ENCODE measurements at places on chromosomes 16 and 17. TPM values are rescaled to one million over a fixed set of nuclear protein-coding genes. Genes with fewer than 3 reads are reported as not detected.

DNA sequence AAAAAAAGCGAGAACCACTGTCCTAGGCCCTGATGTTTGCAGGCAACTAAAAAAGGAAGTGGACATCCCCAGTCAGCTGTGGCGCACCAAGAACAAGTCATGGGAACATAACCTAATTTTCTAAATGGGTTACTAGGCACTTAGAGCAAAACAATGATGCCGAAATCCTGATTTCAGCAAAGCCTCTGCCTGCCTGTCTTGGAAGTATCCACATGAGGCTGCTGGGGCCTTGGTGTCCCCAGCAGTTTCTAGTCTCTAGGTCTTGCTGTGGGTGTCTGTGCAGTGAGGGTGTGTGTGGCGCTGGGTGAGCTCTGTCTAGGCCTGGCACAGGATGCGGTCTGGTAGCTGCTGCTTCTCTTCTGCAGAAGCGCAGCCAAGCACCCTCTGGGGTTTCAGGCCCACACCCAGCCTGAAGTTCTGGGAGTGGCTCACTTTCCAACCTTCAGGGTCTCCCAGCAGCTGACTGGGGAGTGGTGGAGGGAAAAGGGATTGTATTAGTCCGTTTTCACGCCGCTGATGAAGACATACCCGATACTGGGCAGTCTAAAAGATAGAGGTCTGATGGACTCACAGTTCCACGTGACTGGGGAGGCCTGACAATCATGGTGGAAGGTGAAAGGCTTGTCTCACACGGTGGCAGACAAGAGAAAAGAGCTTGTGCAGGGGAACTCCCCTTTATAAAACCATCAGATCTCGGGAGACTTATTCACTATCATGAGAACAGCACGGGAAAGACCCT, 21.1 kb downstream of the STH start:
- no peaks in the 10 kb centered on the region for H3K36me3 ChIP-seq
- no peak for DNase-seq

The LITAFD gene
- not detected for total RNA-seq

The ZFPM1 gene
- total RNA-seq: 0.32 TPM

GRCh38 chr17:14813649-14814370, 451.3 kb downstream of the PMP22 start:
- no peak for DNase-seq
- H3K36me3 ChIP-seq: no peaks in the 10 kb centered on the region
- no peak overlapping the region for H3K27ac ChIP-seq
- no peaks in the 10 kb centered on the region for H3K4me1 ChIP-seq
- no peaks in the 10 kb centered on the region for H3K27me3 ChIP-seq

DNA sequence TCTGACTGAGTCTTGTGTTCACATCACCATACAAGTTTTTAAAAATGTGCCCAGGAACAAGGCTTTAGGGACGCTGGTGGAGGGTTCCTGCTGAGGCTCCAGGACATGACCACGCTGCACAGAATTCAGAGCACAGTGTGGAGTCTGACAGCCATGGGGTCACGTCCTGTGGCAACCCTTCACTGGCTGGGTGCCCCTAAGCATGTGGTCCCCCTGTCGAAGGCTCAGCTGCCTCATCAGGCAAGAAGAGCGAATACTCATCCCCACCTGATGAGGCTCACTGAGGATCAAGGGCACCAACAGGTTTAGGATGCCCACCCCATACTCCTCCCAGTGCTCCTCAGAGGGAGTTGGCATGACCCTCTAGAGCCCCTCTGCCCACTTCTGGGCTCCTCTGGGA, 5.9 kb downstream of the PNMT start:
- H3K4me1 ChIP-seq: peaks cover 10% of the 10 kb centered on the region
- DNase-seq: no peak
- no peaks in the 10 kb centered on the region for H3K36me3 ChIP-seq
- peaks cover 6% of the 10 kb centered on the region for H3K27me3 ChIP-seq

The AATK gene
- 0.73 TPM for total RNA-seq

GRCh38 chr16:31460582-31461002, 1.3 kb downstream of the ARMC5 start:
- peaks cover 12% of the 10 kb centered on the region for H3K4me1 ChIP-seq
- peak overlapping the region; percentile 81 for H3K4me3 ChIP-seq
- H3K27ac ChIP-seq: no peak overlapping the region
- no peak for DNase-seq

The CACNA1H gene
- total RNA-seq: 2.2 TPM

- no peaks in the 10 kb centered on the region for H3K27me3 ChIP-seq
- no peak for DNase-seq
- no peaks in the 10 kb centered on the region for H3K36me3 ChIP-seq
These were observed 926 bp downstream of the MYH10 start for GRCh38 chr17:8629371-8630226.

DNA sequence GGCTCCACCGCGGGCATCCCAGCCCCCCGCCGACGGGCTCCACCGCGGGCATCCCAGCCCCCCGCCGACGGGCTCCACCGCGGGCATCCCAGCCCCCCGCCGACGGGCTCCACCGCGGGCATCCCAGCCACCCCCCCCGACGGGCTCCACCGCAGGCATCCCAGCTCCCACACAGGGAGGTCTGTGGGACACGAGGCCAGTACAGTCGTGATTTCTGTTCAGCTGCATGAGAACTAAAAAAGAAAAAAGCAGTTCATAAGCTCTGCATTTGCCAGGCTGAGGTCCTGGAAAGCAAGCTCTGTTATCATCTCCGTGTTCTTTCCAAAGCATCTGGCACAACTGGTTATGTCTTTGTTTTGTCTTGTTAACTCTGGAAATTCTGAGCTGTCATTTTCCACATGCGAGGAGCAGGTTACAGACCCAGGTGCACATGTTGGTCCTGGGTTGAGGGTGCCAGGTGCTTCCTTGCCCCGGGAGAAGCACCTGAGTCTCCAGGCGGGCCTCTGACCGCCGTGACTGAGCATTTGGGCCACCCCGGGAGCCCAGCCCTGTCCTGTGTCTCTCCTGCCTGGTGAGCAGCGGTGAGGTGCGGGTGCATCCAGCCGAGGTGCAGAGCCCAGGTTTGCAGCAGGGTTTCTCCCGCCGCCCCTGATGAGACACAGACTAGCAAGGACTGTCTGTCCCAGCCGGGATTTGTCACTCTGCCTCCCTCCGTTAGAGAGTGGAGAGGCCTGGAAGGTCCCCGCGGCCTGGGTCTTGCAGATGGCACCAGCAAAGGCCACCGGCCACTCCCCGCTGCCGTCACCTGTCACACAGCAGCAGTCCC, 9.9 kb upstream of the WFIKKN1 start:
- no peak overlapping the region for H3K4me3 ChIP-seq
- H3K4me1 ChIP-seq: peaks cover 7% of the 10 kb centered on the region
- no peaks in the 10 kb centered on the region for H3K27me3 ChIP-seq
- H3K27ac ChIP-seq: no peak overlapping the region

DNA sequence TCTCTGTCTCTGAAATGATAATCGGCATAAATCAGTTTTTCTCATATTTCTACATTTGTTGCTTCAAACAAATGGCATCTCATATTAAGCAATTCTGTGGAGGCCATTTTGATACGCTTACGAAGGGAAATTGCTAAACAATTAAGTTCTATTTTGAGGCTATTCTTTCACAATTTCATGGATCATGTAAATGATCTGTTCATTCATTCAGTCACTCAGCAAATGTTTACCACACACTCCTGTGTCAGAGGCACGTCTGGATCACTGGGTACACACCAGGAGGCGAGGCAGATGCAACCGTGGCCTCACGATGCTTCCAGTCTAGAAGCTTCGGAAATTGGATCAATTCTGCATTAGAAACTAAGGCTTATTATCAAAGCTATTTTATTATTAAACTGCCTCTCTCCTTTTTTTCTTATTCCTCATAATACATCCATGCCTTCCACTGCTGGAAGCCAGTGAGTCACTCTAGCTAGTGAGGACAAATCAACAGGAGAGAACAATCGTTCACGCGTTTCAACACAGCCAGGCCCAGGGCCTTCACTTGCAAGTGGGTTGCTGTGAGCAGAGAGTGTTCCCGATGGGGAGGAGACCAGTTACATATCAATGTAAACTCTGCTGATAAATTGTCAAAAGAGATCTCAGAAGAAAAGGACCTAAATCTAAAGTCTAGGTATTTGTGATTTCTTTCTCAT, 11.3 kb upstream of the SLC39A11 start:
- DNase-seq: no peak
- no peak overlapping the region for H3K27ac ChIP-seq
- H3K36me3 ChIP-seq: no peaks in the 10 kb centered on the region
- H3K4me1 ChIP-seq: no peaks in the 10 kb centered on the region
- H3K4me3 ChIP-seq: no peak overlapping the region
- no peaks in the 10 kb centered on the region for H3K27me3 ChIP-seq

DNA sequence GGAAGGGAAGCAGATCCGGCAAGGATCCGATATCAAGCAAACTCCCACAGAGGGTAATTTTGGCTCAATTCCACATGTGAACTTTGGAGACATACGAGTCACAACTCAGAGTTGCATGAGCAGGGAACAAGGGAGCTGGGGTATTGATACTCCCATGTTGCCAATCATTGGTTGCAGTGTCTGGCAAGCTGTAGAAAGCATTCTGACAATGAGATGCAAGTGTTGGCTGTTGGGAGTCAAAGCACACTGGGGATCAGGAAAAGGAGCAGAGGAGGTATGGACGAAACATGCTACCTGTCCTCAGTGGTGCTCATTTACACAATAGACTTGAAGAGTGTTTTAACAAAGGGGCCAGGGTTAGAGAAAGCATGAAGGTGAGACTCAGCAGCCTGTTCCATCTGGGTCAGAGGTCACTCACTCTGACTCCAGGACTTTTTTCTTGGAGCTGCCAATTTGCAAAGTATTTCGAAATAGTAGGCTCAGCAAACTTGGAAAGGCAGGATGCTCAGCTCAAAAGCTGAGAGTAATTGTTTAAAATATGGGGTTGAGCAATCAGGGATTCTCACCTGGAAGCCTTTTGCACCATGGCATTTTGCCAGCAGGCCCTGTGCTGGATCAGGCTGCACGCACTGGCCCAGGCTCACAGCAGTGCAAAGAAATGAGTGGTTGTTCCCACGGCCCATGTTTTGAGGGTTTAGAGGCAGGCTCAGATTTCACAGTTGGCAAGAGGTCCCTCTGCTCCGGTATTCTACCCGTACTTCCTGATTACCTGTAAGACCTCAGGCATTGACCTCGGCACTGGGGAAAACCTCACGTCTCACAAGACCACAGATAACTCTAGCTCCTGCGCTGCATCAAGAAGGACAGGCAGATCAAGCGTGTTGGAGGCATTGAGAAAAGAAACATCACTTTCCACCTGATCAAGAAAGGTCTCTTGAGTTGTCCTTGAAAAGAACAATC, 17.6 kb upstream of the NKD1 start:
- H3K27ac ChIP-seq: no peak overlapping the region
- H3K36me3 ChIP-seq: no peaks in the 10 kb centered on the region
- no peak overlapping the region for H3K4me3 ChIP-seq
- H3K4me1 ChIP-seq: no peaks in the 10 kb centered on the region

DNA sequence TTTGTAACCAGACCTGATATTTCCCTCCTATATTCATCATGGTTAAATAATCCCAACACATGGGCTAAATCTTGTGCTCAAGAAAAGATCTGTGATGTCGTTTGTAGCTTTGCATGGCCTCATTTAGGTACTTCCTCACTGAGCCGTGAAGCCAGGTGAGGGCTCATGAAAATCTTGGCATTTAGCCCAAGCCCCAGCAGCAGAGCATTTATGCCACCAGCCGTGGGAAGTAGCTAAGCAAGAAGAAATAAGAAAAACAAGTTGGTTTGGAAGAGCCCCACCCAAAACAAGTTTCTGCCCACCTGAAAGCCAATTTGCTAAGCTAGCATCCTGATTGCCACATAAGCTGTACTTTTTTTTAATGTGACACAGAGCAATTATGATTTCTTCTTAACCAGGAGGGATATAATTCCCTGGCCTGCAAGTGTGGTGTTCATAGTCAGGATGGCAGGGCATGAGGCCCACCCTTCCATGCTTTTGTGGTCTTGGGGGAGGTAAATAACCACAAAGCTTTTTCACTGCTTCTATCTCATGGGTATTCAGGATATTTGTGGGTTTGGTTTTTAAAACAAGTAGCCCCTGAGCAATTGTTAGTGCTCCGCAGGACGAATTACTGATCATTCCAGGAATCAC, 10.5 kb downstream of the TMIGD1 start:
- no peak for DNase-seq
- no peaks in the 10 kb centered on the region for H3K36me3 ChIP-seq
- no peaks in the 10 kb centered on the region for H3K4me1 ChIP-seq
- no peak overlapping the region for H3K4me3 ChIP-seq
- H3K27ac ChIP-seq: no peak overlapping the region
- no peaks in the 10 kb centered on the region for H3K27me3 ChIP-seq

The OR2C1 gene
- 0.29 TPM for total RNA-seq

DNA sequence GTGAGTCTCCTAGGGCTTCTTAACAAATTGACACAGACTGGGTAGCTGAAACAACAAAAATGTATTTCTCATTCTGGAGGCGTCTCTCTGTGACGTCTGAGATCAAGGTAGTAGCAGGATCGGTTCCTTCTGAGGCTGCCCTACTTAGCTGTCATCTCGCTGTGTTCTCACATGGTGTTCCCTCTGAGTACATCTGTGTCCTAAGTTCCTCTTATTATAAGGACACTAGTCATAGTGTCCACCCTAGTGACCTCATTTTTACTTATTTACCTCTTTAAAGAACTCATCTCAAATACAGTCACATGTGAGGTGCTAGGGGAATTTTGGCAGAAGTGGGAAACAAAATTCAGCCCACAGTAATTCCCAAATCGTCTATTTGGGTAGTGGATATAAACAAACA, 529.1 kb downstream of the NPIPA7 start:
- H3K36me3 ChIP-seq: no peaks in the 10 kb centered on the region
- no peak for DNase-seq
- no peak overlapping the region for H3K27ac ChIP-seq
- no peaks in the 10 kb centered on the region for H3K4me1 ChIP-seq

The CDRT15 gene
- not detected for total RNA-seq

- peaks cover 12% of the 10 kb centered on the region for H3K36me3 ChIP-seq
- no peaks in the 10 kb centered on the region for H3K27me3 ChIP-seq
- DNase-seq: no peak
- H3K4me1 ChIP-seq: peaks cover 4% of the 10 kb centered on the region
- H3K4me3 ChIP-seq: no peak overlapping the region
These were observed 26.6 kb downstream of the UNC13D start for GRCh38 chr17:75817571-75817970.

- no peak overlapping the region for H3K4me3 ChIP-seq
- no peaks in the 10 kb centered on the region for H3K4me1 ChIP-seq
- H3K27ac ChIP-seq: no peak overlapping the region
- no peaks in the 10 kb centered on the region for H3K27me3 ChIP-seq
These were observed 70.3 kb downstream of the SEC14L1 start for GRCh38 chr17:77210946-77211541.

GRCh38 chr16:46857368-46857945, 26.5 kb upstream of the C16orf87 start:
- DNase-seq: no peak
- H3K36me3 ChIP-seq: no peaks in the 10 kb centered on the region
- no peaks in the 10 kb centered on the region for H3K4me1 ChIP-seq
- H3K27ac ChIP-seq: no peak overlapping the region
- no peaks in the 10 kb centered on the region for H3K27me3 ChIP-seq

- no peak overlapping the region for H3K4me3 ChIP-seq
- DNase-seq: no peak
- no peaks in the 10 kb centered on the region for H3K27me3 ChIP-seq
- no peaks in the 10 kb centered on the region for H3K36me3 ChIP-seq
- H3K27ac ChIP-seq: no peak overlapping the region
These were observed 23.7 kb downstream of the CCL4 start for GRCh38 chr17:36127199-36127893.

The CDH16 gene
- total RNA-seq: not detected

GRCh38 chr16:88596483-88596882, 26.3 kb downstream of the ZC3H18 start:
- H3K36me3 ChIP-seq: no peaks in the 10 kb centered on the region
- H3K27ac ChIP-seq: no peak overlapping the region
- no peak for DNase-seq
- no peaks in the 10 kb centered on the region for H3K27me3 ChIP-seq
- no peak overlapping the region for H3K4me3 ChIP-seq
- H3K4me1 ChIP-seq: no peaks in the 10 kb centered on the region

The PDIA2 gene
- total RNA-seq: not detected
